ENCODE measurements at places on chromosomes 2 and 18. TPM values are rescaled to one million over a fixed set of nuclear protein-coding genes. Genes with fewer than 3 reads are reported as not detected.

Gene KCNF1
- polyA plus RNA-seq = 1.1 TPM

Gene SLC30A3
- polyA plus RNA-seq = 5.5 TPM

DNA sequence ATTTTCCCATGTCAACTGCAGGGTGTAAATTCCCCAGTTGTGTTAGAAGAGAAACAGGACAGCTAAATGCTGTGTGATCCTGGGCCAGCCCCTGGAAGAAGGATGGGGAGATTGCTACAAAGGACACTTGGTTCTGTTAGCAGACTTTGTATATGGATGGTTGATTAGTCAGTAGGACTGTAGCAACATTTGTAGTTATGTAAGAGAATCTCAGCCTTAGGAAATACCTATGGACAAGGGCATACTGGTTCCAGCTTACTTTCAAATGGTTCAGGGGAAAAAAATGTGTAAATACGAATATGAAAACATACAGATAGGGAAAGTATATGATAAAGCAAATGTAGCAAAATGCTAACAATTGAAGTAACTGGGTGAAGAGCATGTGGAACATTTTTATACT lies 47.6 kb downstream of the GNAL start:
- DNase-seq = no peak

Gene SERPINB13
- not detected for polyA plus RNA-seq

DNA sequence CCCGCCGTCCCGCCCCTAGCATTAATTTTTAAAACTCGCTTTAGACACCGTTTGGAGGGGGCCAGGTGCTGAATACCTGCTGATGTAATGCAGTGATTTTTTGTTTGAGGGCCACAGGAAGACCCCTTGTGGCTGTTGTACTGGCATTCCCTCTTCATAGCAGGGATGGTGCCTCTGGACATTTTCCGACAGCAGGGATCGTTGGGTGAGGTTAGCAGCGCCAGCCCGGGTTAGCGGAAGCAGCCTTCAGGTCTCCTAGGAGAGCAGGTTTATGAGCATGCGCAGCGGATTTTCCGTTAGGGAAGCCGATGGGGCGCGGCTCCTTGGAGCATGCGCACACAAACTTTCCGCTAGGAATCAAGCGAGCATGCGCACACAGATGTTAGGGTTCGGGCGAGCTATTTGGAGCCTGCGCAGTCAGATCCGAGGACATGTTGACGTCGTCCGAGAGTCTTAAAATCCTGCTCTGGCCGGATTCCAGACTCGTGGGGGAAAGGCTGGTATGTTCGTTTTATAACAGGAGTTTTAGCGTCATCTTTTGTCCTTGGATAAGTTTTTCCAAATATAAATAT lies 17.2 kb upstream of the C2orf74 start:
- DNase-seq = peak; percentile 98

DNA sequence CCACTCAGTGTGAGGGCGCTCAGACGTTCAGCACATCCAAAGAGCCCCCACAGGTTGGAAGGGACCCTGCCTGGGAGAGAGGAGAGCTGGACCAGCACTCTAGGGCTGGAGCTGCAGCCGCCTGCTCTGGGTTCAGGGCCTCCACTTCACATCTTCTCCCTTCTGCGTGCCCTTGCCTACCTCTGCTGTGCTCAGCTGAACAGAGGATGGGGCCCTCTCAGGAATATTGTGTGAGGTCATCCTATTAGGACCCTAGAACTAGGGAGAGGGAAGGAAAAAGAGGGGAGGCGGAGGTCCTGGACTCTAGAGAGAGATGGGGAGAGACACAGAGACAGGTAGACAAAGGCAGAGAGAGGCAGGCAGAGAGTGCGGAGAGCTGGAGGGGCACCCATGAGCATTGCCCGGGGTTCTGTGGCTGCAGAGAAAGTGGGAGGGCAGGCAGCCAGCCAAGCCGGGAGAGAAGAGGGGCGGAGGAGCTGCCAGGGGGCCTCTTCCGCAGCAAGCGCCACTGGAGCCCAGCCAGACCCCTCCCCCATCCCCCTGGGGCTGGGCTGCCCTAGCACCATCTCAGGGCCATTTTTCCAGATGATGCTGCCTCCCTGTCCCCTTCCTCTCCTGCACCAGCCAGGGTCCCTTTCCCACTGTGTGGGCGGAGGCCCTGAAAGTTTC lies 8.3 kb upstream of the TNS1 start:
- no peak for DNase-seq

- DNase-seq = no peak
Measured at GRCh38 chr2:66438891-66439811, 4.2 kb downstream of the MEIS1 start.

GRCh38 chr2:134647607-134648256 lies 71.1 kb downstream of the TMEM163 start:
- DNase-seq = no peak

- no peak for DNase-seq
Measured at GRCh38 chr18:8948011-8948410, 154.5 kb upstream of the NDUFV2 start.

DNA sequence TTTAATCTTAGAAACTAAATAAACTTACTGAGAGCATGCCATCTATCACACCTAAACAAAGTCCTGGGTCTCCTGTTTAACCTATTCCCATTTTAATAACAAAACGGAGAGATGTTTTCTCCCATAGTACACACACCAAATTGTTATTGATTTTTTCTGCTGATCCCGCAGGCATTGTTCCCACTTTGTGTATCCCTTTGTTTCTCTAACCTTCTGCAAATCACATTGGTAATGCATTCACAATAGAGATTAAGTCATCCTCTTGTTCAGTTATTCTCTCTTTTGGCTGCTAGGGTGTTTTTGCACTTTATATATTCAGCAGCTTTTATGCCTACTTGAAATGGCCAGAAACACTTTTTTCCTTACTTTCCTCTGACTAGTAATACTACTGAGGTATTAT lies 1071.9 kb upstream of the CDH2 start:
- no peak for DNase-seq

- no peak for DNase-seq
Measured at GRCh38 chr18:48116017-48116416, 185.6 kb upstream of the SMAD2 start.

Gene HNMT
- 84.9 TPM for polyA plus RNA-seq

DNA sequence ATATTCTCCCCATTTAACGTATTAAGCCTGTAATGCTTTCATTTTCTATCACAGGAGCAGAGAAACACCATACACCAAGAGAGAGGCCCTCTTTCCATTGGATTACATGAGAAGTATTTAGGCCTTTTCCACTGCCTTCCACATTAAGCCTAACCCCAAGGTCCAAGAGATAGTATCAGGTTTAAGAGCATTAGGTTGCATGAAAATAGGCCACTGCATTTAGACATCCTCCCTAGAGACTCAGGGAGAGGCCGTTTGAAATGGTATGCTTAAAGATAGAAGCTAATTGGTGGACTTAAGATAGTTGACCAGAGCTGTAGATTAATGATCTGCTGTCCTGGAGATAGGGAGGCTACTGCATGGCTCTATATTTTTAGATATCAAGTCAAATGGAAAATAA lies 128.5 kb upstream of the PTPRM start:
- no peak for DNase-seq

DNA sequence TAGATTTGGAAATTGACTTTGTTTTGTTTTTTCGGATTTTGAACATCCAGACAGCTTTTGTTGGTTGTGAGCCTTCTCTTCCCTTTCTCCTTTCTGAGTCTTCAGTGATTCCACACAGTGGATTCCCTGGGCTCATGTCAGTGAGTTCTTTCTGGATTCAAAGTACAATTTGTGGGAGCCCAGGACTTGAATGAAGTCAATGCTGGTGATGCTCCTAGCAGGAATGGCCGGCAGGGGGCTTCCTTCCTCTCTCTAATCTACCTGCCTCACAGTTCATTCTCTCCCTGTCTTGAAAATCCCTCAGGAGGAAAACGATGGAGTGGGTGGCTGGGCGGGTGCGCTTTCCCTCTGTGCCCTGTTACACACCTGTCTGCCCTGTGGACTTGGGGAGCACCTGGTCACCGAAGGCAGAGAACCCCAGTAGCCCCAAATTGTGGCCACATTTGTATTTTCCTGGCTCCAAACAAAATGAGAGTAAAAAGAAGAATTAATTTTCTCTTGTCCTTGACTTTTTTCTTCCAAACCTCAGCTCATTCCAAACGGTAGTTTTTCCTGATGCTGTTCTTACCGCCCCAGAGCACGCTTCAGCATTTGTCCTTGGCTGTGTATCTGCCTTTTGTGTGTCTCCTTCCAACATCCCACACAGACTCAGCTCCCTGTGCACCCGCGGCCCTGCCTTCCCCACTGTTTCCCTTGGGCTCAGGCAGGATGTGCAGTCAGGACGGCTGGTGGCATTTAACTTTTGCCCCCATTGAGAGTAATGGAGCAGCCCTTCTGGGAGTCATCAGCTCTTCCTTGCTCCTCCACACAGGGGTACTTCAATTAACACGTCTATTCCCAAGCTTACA lies 86.6 kb downstream of the MARCO start:
- no peak for DNase-seq

DNA sequence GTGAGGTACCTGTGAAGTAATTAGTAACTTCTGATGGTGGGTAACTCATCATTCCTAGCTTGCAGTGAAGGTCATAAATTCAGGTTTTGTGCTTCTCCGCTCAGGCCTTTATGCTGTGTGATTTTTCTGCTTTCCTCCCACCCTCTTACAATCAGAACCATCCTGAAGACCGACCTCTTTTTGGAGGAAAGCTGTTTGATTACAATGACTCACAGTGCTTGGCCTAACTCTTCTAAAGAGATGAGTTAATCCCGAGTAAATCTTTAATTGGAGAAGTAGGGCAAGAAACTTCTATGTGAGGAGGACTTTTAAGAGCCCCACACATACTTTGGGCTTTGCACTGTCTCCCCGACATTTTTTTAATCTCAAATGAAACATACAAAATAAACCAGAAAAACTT lies 53.1 kb downstream of the TTC27 start:
- no peak for DNase-seq

DNA sequence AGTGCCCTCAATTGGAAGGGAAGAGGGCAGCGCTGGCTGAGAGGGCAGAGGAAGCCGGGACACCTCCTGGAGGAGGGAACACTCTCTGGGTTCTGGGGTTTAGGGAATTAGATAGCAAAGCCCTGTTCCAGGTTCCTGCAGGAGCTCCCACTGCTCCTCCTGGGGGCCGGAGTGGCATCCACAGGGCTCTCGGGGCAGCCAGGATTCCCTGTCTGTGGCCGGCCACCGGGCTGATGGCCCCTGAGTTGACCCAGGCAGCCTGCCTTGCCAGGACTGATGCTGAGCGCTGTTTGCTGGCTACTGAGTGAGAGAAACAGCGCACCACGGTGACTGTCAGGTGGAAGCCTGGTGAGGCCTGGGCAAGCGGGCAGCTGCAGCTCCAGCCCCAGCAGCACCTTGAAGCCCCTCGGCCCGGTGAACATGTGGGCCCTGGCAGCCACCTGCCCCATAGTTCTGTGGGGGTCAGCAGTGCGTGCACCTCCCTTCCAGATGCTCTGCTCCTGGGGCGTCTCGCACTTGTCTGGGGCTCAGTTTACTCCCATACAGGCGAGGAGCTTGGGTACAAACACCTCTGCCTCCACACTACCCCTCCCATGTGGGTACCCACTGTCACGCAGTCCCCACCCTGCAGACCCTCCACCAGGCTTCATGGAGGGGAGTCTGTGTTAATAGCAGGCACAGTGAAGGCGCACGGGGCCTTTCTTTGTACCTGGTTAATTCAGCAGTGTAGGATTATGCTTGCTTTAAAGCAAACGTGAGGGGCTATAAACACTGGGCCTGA lies 7.7 kb upstream of the ALLC start:
- DNase-seq = no peak

- no peak for DNase-seq
Measured at GRCh38 chr2:25821225-25822056, 56.8 kb downstream of the ASXL2 start.

Gene SLC8A1
- polyA plus RNA-seq = 71.1 TPM

DNA sequence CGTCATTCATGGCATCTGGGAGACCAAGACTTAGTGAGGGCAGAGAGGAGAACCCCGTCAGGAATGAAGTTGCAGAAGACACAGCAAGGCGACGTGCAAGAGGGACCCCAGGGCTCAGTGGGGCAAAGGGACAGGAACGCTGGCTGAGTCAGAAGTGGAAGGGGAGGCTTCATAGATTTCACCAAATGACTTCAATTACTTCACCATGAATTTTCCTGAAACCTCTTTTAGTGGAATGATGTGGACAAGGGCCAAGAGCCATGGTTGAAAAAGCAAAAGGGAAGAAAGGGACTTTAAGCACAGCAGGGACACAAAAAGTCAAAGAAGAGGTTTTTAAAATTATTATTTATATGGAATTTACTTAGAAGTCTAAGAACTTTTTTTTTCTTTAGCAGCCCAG lies 141.6 kb upstream of the PID1 start:
- no peak for DNase-seq

Gene TUBA4B
- polyA plus RNA-seq = 0.49 TPM

GRCh38 chr2:71613403-71613952 lies 160.1 kb downstream of the DYSF start:
- DNase-seq = no peak

GRCh38 chr2:43877782-43878464 lies 39.2 kb downstream of the ABCG8 start:
- DNase-seq = peak; percentile 15

Gene GAD1
- 1.0 TPM for polyA plus RNA-seq

Gene HOXD1
- 6.9 TPM for polyA plus RNA-seq

- DNase-seq = no peak
Measured at GRCh38 chr2:154698296-154698720, at the start of gene KCNJ3. KCNJ3 (plus strand) TSS chr2:154698695; CDS start chr2:154698776, 81 bp downstream.

Gene CHST10
- polyA plus RNA-seq = 23.0 TPM

- DNase-seq = no peak
Measured at GRCh38 chr2:137950238-137950637, 14.0 kb upstream of the HNMT start.

DNA sequence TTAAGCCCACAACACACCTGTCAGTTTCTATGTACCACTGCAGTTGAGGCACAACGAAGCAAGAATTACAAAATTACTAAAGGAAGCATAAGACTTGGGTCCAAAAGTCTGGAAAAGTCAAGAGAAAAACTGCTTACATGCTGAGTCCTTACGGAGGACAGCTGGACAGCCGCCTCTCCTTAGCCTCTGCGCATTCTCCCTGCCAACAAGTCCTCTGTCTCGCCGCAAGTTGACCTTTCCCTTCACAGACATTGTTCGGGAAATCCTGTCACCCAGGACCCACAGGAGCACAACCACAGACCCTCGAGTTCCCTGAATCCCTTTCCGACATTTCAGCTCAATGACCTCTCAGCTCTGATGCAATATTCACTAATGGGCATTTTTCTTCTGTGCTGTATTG lies 525.4 kb upstream of the SALL3 start:
- DNase-seq = no peak

DNA sequence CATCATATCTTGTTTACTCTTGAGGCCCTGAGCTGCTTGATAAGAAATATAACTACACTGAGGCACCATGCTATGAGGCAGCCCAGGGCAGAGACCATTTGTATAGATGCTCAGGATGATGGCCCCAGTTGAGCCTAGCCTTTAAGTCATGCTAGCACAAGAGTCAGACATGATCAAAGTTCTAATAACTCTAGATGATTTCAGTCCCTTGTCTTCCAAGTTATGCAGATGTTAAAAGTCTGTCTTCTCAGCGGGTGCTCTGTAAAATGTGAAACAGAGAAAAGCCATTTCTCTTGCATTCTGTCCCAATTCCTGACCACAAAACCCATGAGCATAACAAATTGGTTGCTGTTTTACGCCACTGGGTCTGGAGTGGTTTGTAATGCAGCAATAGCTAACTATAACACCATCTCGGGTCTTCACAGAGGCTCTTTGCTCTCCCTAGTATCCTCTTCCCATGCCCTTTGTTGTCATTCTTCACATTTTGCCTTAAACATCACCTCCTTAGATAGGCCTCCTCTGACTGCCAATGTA lies 49.6 kb downstream of the NXPH2 start:
- DNase-seq = no peak

- DNase-seq = no peak
Measured at GRCh38 chr2:214774108-214774507, 35.4 kb downstream of the BARD1 start.

All from right renal cortex interstitium (tissue), 3 donors.